Kidney epithelial cell (primary cell): ENCODE measurements at places on chromosomes 11 and 22.

GRCh38 chr11:64870893-64871466 lies 7.4 kb downstream of the EHD1 start:
- no peak for DNase-seq

GRCh38 chr22:35838855-35839576 lies 121.3 kb downstream of the APOL5 start:
- DNase-seq: no peak

DNA sequence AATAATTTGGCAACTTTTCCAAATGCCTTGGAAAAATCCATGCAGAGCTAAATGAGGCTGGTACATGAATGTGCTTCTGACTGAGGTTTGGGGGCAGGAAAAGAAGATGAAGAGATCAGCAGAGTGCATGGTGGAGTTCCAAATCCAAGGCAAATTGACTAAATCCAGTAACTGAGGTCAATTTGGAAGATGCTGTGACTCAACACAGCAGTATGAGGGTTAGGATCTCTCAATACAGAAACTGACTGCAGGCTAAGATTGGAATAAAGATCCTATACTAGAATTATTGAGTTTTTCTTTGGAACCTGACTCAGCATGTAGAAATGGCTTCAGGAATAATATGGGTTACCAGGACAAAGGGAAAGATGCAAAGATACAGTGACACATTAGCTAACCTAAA lies 99.3 kb upstream of the FAT3 start:
- no peak for DNase-seq

- DNase-seq: no peak
Measured at GRCh38 chr22:40433416-40434090, 63.2 kb downstream of the SGSM3 start.

DNA sequence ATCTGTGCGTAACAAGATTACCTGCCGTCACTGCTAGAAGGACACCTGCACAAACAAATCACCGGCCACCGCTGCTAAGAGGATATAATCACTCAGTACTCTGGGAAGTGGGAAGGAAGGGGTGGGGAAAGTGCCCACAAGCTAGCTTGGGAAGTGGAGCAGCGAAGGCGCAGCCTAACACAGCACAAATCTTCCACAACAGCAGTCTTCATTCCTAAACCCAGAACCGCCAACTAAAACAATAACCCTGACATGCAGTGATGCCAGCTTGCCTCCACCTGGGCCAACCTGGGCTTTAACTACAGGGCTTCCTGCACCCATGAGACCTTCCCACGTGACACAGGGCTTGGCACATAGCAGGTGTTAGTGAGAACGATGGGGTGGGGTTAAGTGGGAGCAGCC lies 5.1 kb downstream of the DGCR2 start:
- DNase-seq: no peak

DNA sequence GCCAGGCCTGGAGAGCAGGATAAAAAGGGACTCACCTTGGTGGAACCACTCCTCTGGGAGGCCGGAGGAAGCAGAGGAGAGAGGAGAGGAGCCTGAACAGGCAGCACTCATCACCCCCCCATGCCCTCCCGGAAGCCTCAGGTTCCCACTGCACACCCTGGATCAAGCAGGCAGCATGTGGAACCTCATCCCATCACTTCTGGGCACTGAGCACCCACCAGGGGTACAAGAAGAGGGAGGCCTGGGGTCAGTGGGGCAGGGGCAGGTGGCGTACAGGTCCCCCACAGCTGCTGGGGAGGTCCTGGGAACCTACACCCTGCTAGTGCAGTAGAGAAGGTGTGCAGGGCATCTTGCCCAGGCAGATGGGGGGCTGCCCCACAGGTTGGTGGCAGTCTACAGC lies 35.1 kb upstream of the TXNRD2 start:
- DNase-seq: no peak

DNA sequence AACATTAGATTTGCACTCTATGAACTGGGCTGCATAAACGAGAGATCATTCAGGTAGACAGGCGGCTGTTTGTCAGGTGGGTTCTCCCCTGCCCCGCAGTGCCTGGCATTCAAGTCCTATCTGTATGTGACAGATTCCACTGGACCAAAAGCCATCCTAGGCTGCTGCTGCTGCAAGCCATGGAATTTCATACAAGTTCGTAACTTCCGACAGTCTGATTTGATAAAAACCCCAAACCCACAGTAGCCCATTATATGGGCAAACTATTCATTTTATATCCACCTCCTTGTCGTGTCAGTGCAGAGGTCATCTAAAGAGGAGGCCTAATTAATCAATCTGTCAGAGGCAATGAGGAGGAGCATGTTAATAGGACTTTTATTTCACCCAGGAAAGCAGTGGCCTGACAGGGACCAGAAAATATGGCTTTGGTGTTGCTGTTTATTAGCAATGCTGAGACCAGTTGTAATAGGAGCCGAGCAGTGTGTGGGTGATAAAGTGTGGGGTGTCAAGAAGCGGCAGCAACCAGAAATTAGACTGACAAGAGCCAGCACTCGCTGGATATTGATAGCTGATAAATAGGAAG lies 124.2 kb downstream of the ARL14EP start:
- no peak for DNase-seq

DNA sequence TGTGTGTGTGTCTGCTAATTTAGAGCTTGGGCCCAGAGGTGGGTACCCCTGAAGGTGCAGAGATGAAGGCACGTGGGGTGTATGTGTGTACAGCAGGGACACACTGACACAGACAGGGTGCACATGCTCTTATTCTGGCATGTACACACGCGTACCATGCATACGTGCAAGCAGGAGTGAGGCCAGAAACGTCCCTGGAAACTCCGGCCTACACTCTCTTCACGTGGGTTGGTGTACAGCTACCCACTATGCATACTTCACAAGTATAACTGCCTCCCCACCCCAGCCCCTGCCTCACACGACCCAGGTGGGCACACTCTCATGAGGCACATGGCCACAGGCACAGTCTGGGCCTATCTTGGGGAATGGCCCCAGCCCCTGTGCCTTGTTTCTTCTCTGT lies 27.5 kb upstream of the JAM3 start:
- no peak for DNase-seq

- no peak for DNase-seq
Measured at GRCh38 chr22:24969560-24970301, 17.2 kb downstream of the KIAA1671 start.

GRCh38 chr22:24146791-24147353 lies 34.4 kb upstream of the SUSD2 start:
- no peak for DNase-seq

GRCh38 chr11:10493041-10493663 lies 38.1 kb downstream of the AMPD3 start:
- DNase-seq: no peak

GRCh38 chr11:68115285-68115684 lies 5.9 kb downstream of the CHKA start:
- no peak for DNase-seq

GRCh38 chr11:121358760-121359159 lies 66.2 kb downstream of the SC5D start:
- no peak for DNase-seq
